Amniotic epithelial cell (primary cell): ENCODE measurements at places on chromosomes 13 and 19.

DNA sequence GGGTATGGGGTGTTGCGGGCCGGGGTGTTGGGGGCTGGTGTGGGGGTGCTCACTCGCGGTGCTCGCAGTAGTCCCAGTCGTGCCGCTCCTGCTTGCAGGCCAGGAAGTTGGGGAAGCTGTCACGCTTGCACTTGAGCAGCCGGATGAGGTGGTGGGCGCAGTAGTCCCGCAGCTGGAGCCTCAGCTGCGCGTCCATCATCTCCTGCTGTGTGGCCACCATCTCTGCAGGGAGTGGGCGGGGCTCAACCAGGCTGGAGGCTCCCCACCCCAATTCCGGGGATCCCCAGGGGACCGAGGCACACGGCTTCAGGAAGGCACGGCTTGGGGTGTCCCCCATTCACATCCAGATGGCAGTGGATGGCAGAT, 5.2 kb downstream of the NDUFB7 start:
- DNase-seq = no peak

- DNase-seq = no peak
These were observed 325.1 kb downstream of the SLC7A1 start for GRCh38 chr13:29270271-29270985.

DNA sequence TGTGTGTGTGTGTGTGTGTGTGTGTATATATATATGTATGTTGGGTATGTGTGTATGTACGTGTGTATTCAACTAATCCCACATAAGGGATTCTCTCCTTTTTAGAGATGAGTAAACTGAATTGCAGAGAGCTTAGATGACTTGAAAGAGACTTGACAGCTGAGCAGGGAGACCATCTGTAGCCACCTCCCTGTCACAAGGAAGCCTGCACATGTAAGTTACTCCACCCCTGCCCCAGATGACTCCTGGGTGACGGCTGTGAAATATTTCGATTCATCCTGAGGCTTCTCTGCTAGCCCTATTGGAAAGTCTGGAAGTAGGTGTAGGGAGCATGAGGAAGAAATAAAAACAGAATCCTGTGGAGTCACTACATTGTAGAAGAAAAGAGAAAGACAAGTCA, 480.4 kb downstream of the FOXO1 start:
- no peak for DNase-seq

DNA sequence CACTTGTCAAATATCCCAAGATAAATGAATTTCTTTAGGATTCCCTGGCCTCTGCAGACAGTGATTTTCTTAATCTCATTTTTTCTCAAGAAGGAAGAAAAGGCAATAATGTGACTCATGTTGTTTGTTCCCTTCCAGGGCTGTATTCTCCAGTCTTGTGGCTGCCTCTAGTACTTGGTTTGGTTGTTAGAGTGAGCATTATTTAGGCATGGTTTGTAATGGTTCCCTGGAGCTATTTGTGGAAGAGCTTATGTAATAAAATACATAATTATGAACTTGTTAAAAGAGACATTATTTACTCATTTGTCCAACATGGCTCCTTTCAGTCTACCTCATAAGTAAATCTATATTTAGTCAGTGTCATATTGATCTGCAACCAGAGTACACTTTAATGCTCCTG, 270.4 kb downstream of the DCT start:
- DNase-seq = peak; percentile 77
